ENCODE measurements at places on chromosomes 3 and 15.

DNA sequence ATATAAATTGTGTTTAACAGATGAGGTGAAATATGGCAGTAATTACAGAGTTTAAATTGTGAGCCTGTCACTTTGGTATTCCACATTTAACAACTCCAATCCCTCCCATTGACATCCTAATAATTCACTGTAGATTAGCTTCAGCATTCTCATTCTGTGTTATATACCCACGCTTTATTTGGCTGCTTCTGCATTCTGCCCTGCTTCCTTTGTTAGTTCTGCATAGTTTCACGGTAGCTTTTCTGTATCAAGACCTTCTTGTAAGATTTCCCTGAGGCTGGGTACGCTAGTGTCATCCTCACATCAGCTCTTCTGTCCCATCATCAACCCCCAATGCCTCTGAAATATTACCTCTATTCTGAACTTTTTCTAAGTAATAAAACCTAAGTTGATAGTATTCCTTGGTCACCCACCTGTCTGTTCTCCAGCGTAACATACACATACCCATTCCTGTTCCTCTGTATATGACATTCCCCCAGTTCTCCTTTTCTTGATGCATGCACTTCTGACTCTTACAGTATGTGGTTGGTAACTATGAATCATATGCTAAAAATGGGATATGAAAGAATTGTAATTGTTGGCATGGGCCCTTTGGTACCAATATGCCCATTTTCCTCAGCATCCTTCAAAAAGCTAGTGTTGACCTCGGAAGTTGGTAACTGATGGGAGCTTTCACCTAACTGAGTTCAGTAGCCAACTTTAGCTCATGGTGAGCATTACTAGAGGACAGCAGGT, 171.2 kb downstream of the KLHL25 start:
- DNase-seq: no peak

- DNase-seq: no peak
Measured at GRCh38 chr3:60841355-60841754, 409.9 kb downstream of the FHIT start.

DNA sequence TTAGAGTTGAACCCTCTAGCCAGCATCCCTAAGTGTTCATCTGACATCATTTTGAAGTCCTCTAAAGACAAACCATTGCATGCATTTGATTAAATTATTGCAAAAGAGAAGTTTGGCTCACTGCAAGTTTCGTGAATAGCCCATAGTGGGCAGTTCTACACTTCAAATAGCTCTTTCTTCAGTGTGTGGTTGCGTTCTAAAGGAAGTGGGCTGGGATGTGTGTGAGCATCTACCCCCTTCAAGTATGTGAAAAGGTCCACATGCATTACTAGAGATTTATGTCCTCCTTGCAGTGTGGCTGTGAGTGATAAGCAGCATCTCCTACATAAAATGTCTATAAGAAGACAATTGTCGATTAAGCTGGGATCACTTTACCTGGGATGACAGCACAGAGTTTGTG, 54.6 kb downstream of the SST start:
- DNase-seq: no peak

- DNase-seq: no peak
Measured at GRCh38 chr3:195105389-195105788, 165.6 kb downstream of the XXYLT1 start.

- no peak for DNase-seq
Measured at GRCh38 chr3:148925845-148926244, 60.7 kb downstream of the CPA3 start.

DNA sequence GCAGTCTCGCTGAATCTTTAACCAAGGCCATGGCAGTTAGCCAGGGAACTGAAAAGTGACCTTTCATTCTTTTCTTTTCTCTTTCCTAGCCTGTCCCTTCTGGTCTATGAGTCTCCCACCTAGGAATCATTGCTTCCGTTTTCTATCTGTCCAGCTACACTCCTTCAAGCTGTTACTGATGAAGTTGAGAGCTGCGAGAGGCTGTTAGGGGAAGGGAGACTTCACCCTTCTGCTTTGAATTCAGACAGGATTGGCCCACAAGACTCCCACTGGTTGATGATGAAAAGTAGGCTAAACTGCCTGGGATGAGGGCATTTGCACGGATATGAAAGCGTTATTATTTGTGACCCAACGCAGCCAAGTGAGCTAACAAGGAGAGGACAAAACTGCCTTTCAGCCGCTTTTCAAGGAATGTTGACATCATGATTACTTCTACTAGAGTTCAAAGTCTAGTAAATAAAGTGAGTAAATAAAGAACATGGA, 30.2 kb downstream of the EIF4E3 start:
- no peak for DNase-seq

DNA sequence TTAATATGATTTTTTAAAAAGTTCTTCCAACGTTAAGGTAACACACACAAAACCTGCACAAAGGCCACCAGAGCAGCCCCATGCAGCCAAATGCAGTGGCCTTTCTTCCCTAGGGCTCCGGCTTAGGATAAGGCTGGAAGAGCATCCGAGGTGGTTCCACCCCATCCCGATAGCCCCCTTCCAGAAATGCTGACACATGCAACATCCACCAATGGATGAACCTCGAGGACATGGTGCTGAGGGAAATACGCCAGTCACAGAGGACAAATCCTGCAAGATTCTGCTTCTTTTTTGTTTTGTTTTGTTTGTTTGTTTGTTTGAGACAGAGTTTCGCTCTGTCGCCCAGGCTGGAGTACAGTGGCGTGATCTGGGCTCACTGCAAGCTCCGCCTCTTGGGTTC, 199.3 kb upstream of the NSMCE3 start:
- no peak for DNase-seq

DNA sequence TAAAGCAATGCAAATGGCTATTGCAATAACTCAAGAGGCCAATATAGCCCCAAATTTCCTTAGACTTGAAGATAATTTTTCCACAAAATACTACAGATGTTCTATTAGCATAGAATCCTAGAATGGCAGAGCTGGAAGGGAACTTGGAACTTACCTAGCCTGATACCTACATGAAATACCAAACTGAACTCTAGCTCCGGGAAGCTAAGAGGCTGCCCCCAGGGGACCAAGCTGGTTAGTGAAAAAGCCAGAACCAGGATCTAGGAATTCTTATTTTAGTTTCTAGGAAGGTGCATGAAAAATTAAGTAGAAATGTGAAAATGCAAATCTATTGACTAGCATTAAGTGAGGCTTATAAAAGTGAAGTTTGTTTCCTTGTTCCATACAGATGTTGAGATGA, 256.0 kb upstream of the CBLB start:
- DNase-seq: no peak

GRCh38 chr3:160531311-160531710, 34.1 kb downstream of the KPNA4 start:
- DNase-seq: no peak

DNA sequence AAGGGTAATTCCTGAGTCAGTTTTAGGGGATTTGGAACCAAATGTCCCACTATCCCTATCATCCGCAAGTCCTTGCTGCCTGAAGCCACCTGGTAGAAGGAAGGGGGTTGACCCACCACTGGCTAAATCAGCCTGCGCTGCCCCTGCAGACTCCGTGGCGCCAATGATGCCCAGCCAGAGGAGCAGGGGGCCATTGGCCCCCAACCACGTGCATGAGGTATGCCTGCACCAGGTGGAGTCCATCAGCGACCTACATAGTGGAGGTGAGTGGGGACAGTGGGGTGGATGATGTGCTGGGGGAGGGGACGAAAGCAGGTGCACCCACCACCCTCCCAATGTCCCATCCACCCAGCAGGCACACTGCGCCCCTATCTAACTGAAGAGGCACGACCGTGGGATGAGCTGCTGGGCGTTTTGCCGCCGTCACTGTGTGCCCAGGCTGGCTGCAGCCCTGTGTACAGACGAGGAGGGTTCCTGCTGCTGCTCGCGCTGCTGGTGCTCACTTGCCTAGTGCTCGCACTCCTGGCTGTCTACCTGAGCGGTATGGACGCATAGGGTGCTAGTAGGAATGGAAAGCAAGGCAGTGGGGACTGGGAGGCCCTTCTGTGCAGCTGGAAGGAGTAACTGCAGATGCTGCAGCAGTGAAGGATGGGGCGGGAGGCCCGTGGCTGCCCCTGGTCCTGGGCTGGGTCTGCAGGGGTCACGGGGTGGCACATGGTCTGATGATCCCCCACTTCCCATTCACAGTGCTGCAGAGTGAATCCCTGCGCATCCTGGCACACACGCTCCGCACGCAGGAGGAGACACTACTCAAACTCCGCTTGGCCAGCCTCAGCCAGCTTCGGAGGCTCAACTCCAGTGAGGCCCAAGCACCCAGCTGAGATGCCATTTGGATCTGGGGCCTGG, 5.7 kb downstream of the IFRD2 start:
- no peak for DNase-seq

- DNase-seq: no peak
Measured at GRCh38 chr3:144622845-144623244, 651.2 kb downstream of the DIPK2A start.

GRCh38 chr15:75577401-75578172, 1.5 kb downstream of the PTPN9 start:
- DNase-seq: no peak

- no peak for DNase-seq
Measured at GRCh38 chr3:113831103-113831355, 7.6 kb upstream of the GRAMD1C start.

- DNase-seq: no peak
Measured at GRCh38 chr3:132854856-132855535, 132.8 kb upstream of the NPHP3 start.

DNA sequence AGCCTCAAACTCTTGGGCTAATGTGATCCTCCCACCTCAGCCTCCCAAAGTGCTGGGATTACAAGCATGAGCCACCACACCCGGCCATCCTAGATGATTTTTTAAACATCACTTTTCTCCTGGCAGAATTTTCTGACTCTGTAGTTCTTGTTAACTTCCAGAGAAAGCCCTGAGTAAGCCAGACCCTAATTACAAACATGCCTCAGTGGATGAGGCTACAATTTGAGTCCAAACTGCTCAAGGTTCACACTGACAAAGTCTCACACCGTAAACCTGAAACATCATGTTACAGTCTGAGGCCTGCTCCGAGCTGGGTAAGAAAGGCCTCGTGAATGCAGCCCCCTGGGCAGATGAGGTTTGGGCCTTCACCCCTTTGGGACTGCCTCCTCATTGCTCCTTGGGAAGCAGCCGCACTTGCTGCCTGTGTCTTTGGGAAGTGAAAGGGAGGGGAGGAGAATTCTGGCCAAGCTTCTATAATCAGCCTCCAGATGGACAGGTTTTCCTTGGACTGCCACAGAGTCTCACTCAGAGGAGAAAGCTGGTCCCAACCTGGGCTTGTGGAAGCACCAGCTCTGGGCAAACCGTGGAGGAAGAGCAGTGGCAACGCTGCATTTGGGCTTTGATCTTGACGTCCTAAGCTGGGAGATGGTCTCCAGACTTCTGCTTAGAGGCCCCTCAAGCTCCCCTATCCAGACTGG, 46.0 kb downstream of the CA12 start:
- DNase-seq: no peak

GRCh38 chr3:6878731-6879130, 17.8 kb downstream of the GRM7 start:
- DNase-seq: no peak

GRCh38 chr3:78881501-78881900, 886.3 kb downstream of the ROBO1 start:
- no peak for DNase-seq
